Activated CD8-positive, alpha-beta T cell treated with anti-CD3 and anti-CD28 coated beads, Interleukin-2, amount 10 ng/mL, durations not matched to agents 7 days and 5 days (primary cell): ENCODE measurements at places on chromosomes 2 and 18. TPM values are rescaled to one million over a fixed set of nuclear protein-coding genes. Genes with fewer than 3 reads are reported as not detected.

DNA sequence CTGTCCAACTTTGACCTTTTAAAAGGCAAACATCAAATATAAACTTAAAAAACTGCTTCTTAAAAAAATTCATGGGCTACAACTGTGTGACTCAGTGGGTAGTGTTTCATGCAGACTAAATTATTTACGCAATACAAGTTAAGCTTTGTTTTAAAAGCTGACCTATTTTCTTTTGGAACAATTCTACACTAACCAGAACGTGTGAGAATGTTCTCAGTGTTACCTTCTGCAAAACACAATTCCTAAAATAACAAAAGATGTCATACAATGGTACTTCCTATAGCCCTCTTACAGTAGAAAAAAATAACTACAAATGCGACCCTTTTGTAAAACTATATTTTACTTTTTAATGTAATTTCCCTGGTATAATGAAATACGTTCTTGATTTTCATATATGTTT lies 793.8 kb upstream of the FSHR start:
- DNase-seq, result no peak

DNA sequence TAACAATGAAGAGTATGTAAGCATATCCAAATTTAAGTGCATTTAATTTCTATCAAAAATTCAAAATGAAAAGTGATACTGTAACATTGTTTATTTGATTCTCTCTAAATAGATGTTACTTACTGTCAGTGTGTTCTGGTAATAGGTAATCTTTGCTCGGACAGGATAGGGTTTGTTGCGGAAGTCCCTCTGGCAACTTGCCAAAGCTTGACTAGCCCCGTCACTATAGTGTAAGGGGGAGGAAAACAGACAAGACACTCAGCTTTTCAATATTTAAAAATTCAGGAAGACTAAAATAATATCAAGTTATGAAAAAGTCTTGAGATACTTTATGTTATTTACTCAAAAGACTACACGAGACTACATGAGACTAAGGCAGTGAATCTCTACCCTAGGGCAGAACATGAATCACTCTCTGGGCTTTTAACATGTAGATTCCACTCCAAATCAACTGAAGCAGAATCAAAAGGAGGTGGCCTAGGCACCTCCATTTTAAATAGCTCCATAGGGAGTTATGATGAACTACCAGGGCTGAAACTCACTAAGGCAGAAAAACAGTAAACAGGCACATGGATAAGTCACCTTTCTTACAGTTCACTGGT lies 5.9 kb downstream of the LMAN1 start:
- DNase-seq, result no peak

- no peak for DNase-seq
These were observed 54.1 kb upstream of the MEX3C start for GRCh38 chr18:51251625-51252024.

- DNase-seq, result no peak
These were observed 1138.2 kb upstream of the TMEFF2 start for GRCh38 chr2:193332941-193333340.

DNA sequence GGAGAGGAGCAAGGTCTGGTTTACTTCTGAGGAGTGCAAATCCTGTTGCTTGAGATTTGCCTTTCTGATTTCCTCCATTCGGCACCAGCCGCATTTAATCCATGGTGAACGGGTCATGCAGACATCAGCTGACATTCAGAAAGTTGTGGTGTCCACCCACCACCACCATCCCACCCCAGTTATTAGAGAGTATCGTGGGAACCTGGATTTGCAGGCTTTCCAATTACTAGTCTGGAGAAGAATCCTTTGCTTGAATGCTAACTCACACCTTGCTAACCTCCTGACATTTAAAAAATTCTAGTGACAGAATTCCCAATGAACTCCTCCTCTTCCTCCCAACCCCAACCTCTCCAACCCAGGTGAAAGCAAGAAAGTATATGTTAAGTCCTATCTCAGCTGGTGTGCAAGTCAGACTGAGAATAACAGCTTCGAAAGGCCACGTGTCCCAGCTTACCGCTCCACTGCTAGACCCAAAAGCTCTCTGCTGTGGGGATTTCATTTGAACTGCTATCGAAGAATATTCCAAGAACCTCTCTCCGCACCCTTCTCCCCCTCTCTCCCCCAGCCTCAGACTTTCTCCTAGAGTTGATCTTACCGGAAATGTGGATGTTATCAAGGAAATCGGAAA lies 17.7 kb downstream of the BCL11A start:
- no peak for DNase-seq

DNA sequence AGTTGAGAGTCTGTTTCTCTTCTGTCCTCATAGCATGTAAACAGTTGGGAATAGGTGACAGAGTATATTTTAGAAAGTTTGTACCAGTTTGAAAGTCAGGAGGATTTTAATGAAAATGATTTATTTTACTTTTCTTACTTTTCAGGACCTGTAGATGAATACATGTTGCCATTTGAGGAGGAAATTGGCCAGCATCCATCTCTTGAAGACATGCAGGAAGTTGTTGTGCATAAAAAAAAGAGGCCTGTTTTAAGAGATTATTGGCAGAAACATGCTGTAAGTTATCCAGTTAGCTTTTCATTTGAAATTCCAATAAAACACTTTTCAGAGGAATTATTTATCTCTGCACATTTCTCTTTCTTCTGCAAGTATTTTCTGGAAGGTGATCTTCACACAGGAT lies 81.1 kb downstream of the ACVR2A start:
- no peak for DNase-seq

GRCh38 chr18:11532758-11533512 lies 76.5 kb upstream of the SLC35G4 start:
- no peak for DNase-seq

DNA sequence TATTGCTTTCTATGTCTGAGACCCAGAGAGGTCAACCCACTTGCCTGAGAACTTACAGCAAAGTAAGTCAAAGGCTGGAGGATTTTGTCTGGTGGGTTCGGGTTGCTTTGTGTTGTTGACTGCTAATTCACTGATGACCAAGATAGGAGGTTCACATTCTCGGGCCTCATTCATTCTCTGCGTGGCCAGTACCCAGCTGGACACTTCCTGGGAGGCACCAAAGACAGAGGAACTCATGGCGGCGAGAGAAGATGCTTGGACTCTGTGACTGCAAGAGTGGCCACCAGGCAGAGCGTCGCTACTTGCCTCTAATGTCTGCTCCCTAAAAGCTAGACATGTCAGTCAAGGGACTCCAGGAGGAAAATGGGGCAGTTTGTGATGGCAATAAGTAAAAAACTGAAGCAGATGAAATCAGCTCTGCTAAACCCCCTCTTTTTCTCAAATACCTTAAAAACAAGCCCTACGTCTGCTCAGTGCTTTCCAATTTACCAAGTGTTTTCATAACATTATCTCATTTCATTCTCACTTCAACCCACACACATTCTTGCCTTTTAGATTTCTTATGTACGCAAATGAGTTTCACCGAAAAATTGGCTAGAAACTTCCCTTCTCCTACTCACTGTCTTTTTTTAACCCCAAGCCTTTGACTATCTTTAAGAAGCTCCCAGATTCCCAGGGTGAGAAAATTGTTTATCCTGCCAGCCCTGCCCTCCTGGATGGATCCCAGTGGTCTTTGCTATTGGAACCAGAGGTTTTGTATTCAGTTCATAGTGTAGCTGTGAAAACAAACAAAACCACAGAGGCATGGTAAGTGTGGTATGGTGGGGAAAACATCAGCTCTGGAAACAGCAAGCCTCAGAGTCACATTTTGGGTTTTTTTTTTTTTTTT lies 4.9 kb upstream of the LBH start:
- DNase-seq, result no peak

The RIT2 gene
- total RNA-seq, result not detected

GRCh38 chr2:26469092-26469710 lies 8.7 kb downstream of the OTOF start:
- DNase-seq, result peak; percentile 82

DNA sequence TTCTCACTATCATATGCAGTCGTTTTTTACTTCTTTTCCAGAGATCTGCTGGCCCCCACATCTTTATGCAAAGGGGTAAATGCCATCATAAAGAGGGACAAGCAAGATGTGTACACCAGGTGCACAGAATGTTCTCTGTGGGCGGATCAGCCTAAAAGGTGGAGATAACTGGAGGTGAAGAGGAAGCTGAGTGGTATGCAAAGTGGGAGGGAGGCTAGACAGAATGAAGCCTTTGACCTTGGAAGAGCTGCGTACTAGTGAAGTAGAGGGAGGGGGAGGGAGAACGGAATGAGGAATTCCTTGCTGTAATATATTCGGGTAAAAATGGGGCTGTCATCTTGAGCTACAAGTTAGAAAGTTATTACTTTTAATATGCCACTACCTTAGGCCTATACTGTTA lies 287.5 kb upstream of the VRK2 start:
- DNase-seq, result no peak
